Gastrocnemius medialis (tissue), 4 donors: ENCODE measurements at places on chromosomes 3 and 15.

GRCh38 chr15:29675791-29676301 is 146.4 kb downstream of the TJP1 start:
- no peak overlapping the region for H3K27ac ChIP-seq
- H3K4me3 ChIP-seq: no peak overlapping the region
- H3K27me3 ChIP-seq: peaks cover 11% of the 10 kb centered on the region
- H3K36me3 ChIP-seq: no peaks in the 10 kb centered on the region
- H3K4me1 ChIP-seq: peaks cover 3% of the 10 kb centered on the region
- no peak for DNase-seq

DNA sequence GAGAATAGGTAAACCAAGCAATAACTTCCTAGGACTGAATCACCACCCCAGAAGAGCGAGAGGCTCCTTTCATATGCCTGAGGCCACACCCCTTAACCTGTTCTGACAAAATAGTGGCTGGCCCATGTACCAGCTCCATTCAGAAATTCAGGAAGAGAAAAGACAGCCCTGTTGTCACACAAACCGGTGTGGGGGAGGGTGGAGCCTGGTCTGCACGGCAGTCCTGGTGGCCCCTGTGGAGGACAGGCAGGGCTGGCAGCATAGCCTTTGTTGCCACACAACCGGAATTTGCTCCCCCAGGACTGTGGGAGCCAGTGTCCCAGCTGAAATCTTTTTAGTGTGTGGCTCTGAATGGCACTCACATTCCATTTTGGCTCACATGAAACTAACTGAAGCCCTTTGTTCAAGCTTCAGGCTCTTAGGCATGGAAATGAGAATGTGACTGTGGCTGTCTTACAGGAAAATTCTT is 23.8 kb downstream of the RLBP1 start:
- H3K27me3 ChIP-seq: no peaks in the 10 kb centered on the region
- H3K4me3 ChIP-seq: no peak overlapping the region
- H3K27ac ChIP-seq: no peak overlapping the region
- no peak for DNase-seq

DNA sequence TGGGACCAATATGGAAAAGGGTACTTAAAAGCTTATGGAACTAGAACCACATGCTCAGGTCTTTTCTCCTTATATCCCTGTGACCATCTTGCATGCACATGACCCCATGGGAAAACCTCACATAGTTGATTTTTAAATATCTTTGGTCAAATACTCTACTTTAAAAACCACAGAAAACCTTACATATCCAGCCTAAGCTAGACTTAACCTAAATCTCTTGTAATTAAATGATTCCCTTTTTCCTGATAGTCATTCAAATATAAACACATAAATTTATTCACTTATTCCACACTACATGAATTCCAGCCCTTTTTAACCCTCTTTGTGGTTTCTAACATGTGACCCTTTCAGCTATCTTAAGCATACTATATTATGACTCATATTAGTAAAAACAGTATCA is 46.8 kb downstream of the DNAJC13 start:
- no peak overlapping the region for H3K27ac ChIP-seq
- H3K36me3 ChIP-seq: no peaks in the 10 kb centered on the region
- no peak overlapping the region for H3K4me3 ChIP-seq
- no peak for DNase-seq
- no peaks in the 10 kb centered on the region for H3K4me1 ChIP-seq

DNA sequence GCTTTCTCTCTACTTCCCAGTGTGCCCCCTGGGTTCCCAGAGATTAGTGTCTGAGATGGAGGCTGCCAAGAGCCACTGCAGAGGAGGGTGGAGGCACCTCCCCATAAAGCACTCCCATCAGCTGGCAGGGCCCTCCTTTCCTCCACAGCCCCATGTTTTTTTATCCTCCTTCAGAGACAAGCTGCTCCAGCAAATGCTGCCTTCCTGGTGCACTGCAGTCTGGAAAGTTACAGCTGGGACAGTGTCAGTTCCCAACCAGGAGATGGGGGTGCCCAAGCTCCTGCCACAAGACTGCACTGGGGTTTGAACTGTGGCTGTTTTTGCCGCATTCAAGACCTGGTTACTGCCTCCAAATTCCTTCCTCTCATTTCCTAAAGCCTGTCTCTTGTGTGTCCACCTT is 206.1 kb downstream of the CADPS start:
- H3K36me3 ChIP-seq: no peaks in the 10 kb centered on the region
- no peaks in the 10 kb centered on the region for H3K4me1 ChIP-seq
- no peak for DNase-seq
- H3K4me3 ChIP-seq: no peak overlapping the region
- H3K27ac ChIP-seq: no peak overlapping the region

- H3K27ac ChIP-seq: no peak overlapping the region
- peaks cover 25% of the 10 kb centered on the region for H3K27me3 ChIP-seq
- H3K36me3 ChIP-seq: no peaks in the 10 kb centered on the region
- no peak overlapping the region for H3K4me3 ChIP-seq
- no peaks in the 10 kb centered on the region for H3K4me1 ChIP-seq
- DNase-seq: no peak
Observed at GRCh38 chr3:122921791-122922651, 105.5 kb downstream of the SEMA5B start.

DNA sequence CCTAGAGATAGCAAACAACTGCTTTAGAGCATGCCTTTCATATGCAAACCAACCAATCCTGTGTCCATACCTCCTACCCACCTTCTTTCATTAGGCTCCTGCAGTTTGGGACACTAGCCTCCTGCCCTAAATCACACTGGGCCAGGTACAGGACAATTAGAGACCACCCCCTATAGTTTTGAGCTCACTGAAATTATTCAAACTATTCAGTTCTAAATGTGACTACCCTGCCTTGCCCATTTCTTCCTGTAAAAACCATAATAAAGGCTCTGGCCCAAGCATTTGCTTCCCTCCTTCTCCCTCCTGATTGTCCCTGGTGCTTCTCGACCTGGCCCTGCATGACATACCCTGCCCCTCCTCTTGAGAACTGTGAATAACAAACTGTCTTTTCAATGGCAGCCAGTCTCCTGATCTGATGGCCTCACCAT is 31.4 kb upstream of the LRIG1 start:
- H3K27ac ChIP-seq: no peak overlapping the region
- no peaks in the 10 kb centered on the region for H3K4me1 ChIP-seq
- DNase-seq: no peak

GRCh38 chr3:125107861-125108567 is 52.2 kb upstream of the HEG1 start:
- no peak overlapping the region for H3K4me3 ChIP-seq
- no peaks in the 10 kb centered on the region for H3K36me3 ChIP-seq
- H3K27ac ChIP-seq: no peak overlapping the region

DNA sequence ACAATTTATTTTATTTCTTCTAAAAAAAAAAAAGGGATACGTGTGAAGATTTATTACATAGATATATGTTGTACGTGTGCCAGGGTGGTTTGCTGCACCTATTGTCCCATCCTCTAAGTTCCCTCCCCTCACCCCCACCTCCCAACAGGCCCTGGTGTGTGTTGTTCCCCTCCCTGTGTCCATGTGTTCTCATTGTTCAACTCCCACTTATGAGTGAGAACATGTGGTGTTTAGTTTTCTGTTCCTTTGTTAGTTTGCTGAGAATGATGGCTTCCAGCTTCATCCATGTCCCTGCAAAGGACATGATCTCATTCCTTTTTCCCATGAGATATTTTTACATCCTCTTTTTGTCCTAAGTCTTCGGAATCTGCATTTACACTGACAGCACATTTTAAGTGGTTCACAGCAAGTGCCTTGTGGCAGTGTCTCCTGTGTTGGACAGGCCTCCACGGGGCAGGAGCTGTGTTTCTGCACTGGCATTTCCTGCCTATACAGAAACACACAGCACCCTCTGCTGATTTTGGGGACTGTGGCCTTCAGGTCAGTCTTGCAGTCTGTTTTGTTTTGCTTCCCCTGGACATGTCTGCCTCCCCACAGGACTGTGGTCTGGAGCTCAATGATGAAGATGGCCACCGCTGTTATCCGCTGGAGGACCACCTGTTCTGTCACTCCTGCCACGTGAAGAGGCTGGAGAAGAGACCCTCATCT is 12.7 kb upstream of the SACM1L start:
- H3K27me3 ChIP-seq: no peaks in the 10 kb centered on the region
- no peak overlapping the region for H3K4me3 ChIP-seq
- no peaks in the 10 kb centered on the region for H3K36me3 ChIP-seq
- peaks cover 27% of the 10 kb centered on the region for H3K4me1 ChIP-seq

DNA sequence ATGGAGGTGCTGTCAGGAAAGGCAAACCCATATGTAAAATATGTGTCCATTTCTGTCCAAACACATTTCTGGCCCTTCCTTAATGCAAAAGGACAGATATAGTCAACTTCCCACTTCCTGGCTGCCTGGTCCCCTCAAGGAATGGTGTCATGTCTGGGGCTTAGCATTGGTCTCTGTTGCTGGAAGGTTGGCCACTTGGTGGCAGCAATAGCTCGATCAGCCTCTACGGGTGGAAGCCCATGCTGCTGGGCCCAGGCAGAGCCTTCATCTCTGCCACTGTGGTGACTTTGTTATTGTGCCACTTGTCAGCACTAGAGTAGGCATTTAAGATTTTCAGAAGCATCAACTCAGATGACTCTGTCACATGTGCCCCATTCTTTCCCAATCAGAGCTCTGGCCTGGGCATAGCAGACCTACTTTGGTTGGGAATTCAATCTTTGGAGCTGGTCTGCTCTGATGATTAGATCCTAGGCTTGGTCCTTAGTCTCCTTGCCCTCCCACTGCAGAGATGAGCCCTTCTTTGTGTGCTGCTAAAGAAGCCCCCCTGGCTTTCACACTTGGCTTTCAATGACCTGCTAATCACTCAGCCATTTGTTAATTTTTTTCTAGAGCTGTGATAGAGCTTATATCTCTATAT is 51.0 kb upstream of the SPSB4 start:
- H3K4me3 ChIP-seq: no peak overlapping the region
- peak; percentile 38 for DNase-seq
- H3K4me1 ChIP-seq: no peaks in the 10 kb centered on the region
- no peaks in the 10 kb centered on the region for H3K27me3 ChIP-seq

GRCh38 chr15:77012117-77012712 is 17.3 kb downstream of the PSTPIP1 start:
- no peaks in the 10 kb centered on the region for H3K4me1 ChIP-seq
- H3K27me3 ChIP-seq: no peaks in the 10 kb centered on the region
- no peaks in the 10 kb centered on the region for H3K36me3 ChIP-seq
- no peak for DNase-seq
- no peak overlapping the region for H3K27ac ChIP-seq

GRCh38 chr3:101638261-101638745 is 38.6 kb downstream of the ZBTB11 start:
- no peaks in the 10 kb centered on the region for H3K36me3 ChIP-seq
- H3K4me3 ChIP-seq: no peak overlapping the region
- no peaks in the 10 kb centered on the region for H3K4me1 ChIP-seq
- no peak for DNase-seq

GRCh38 chr15:59060348-59060747 is 44.6 kb upstream of the CCNB2 start:
- H3K4me3 ChIP-seq: no peak overlapping the region
- H3K27me3 ChIP-seq: no peaks in the 10 kb centered on the region
- no peak overlapping the region for H3K27ac ChIP-seq
- no peak for DNase-seq

DNA sequence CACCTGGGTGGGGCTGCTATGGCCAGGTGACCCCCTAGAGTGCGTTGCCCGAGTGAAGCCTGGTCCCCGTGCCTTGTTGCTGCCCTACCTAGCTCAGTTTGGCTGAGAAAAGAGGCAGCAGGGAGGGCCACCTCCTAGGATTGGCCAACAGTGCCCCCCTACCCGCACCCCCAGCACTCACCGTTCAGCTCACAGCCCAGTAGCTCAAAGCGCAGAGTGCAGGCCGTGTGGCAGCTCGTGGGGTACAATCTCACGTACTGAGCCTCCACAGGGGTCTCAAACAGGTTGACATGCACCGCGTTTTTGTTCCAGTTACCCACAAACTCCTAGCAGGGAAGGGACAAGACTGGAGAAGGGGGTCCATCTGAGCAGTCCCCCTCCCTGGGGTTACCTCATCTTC is 7.6 kb downstream of the MFGE8 start:
- H3K4me1 ChIP-seq: peaks cover 60% of the 10 kb centered on the region
- DNase-seq: no peak
- peak overlapping the region; percentile 95 for H3K27ac ChIP-seq
- H3K36me3 ChIP-seq: peaks cover 97% of the 10 kb centered on the region

GRCh38 chr15:40968290-40969085 is 15.2 kb downstream of the CHAC1 start:
- peaks cover 16% of the 10 kb centered on the region for H3K4me1 ChIP-seq
- no peaks in the 10 kb centered on the region for H3K27me3 ChIP-seq
- H3K4me3 ChIP-seq: no peak overlapping the region
- no peak for DNase-seq

- no peaks in the 10 kb centered on the region for H3K27me3 ChIP-seq
- H3K4me1 ChIP-seq: no peaks in the 10 kb centered on the region
- no peak overlapping the region for H3K4me3 ChIP-seq
- no peak overlapping the region for H3K27ac ChIP-seq
- H3K36me3 ChIP-seq: no peaks in the 10 kb centered on the region
- no peak for DNase-seq
Observed at GRCh38 chr3:108736821-108737220, 20.4 kb downstream of the RETNLB start.

GRCh38 chr15:98330692-98331435 is 317.5 kb upstream of the IGF1R start:
- H3K27ac ChIP-seq: no peak overlapping the region
- no peaks in the 10 kb centered on the region for H3K36me3 ChIP-seq
- H3K4me3 ChIP-seq: no peak overlapping the region
- no peaks in the 10 kb centered on the region for H3K27me3 ChIP-seq

DNA sequence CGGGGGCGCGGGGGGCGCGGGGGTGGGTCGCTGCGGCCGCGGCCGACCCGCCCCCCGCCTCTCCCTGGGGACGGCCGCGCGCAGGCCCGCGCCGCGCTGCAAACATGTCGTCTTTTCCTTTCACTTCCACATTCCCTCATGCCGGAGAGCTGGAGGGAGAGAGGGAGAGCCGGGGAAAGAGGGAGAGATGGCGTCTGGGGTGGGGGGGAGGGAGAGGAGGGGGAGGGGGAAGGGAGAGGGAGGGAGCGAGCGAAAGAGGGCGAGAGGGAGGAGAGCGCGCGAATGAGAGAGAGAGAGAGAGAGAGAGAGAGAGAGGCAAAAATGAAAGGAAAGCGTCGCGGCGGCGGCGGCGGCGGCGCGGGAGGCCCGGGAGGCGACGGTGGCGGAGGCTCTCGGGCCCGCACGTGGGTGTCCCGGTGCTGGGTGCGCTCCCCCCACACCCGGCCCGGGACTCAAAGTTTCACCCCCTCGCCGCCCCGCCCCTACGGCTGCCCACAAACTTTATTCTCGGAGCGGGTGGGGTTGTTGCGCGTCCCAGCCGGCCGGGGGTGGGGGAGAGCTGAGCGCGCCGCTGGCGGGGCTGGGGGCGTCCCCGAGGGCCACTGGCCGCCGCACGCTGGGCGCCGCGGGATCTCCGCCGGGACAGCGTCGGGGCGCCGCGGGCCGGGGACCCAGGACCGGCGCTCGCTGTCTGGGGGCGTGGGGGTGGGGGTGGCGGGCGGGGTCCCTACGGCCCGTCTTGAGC is 731 bp downstream of the ZNF710 start:
- no peaks in the 10 kb centered on the region for H3K36me3 ChIP-seq
- peaks cover 36% of the 10 kb centered on the region for H3K4me1 ChIP-seq
- H3K27me3 ChIP-seq: no peaks in the 10 kb centered on the region
- peak overlapping the region; percentile 67 for H3K4me3 ChIP-seq
- peak overlapping the region; percentile 87 for H3K27ac ChIP-seq
